ENCODE measurements at places on chromosomes 4 and X.

DNA sequence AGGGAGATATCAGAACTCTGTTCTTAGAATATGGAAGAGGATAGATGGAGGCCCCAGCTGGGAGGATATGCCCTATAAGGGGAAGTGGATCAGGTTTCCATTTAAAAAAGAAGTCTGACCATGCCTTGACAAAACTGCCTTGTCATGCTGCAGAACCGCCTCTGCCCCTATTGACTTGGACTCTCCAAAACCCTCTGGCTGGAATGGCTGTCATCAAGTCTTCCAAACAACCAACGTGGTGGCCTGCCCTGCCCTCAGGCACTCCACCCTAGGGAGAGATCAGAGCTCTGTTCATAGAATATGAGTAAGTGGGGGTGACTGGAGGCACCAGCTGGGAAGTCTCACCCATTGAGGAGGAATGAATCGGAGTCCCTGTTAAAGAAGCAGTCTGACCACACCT, 114.9 kb downstream of the VSIG4 start:
- no peak for DNase-seq

DNA sequence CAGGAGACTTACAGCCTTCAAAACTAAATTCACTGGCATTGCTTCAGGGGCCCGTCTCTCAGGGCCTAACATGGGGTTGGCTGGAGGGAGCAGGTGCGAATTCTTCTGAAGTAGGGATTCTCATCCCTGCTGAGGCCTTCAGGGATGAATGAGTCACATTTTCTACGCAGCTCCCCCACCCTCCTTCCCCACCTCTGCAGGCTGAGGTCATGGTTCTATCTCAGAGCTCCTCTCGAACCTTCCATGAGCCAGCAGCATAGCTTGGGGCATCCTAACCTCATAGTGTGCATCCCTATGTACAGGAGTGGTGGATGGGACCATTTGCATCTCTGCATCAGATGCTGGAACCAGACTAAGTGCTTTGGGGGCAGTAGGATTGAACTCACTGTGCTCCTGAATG, 309.2 kb downstream of the EVC2 start:
- DNase-seq = no peak

DNA sequence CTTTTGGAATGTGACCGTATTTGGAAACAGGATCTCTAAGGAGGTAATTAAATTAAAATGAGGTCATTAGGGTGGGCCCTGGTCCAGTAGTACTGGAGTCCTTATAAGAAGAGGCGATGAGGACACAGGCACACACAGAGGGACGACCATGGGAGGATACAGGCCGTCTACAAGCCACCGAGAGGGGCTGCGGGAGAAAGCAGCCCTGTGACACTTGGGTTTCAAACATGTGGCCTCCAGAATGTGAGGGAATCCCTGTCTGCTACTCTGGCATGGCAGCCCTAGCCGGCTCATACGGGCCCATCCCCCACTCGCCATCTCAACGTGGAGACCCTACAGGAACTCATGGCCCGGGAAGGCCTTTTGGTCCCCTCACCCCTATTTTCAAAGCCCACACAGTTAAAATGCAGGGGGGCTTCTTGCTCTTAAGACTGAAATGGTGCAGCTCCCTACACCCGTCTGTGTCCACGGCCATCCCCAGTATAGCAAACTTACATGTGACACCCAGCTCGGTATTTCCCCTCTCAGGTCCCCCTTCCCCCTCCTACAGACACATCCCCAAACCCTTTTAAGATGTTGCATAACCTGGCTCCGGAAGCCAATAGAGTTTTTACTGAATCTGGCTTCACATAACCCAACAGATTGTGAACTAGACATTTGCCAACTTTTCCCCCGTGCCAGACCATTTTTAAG, 124.1 kb upstream of the TBL1X start:
- no peak for DNase-seq

DNA sequence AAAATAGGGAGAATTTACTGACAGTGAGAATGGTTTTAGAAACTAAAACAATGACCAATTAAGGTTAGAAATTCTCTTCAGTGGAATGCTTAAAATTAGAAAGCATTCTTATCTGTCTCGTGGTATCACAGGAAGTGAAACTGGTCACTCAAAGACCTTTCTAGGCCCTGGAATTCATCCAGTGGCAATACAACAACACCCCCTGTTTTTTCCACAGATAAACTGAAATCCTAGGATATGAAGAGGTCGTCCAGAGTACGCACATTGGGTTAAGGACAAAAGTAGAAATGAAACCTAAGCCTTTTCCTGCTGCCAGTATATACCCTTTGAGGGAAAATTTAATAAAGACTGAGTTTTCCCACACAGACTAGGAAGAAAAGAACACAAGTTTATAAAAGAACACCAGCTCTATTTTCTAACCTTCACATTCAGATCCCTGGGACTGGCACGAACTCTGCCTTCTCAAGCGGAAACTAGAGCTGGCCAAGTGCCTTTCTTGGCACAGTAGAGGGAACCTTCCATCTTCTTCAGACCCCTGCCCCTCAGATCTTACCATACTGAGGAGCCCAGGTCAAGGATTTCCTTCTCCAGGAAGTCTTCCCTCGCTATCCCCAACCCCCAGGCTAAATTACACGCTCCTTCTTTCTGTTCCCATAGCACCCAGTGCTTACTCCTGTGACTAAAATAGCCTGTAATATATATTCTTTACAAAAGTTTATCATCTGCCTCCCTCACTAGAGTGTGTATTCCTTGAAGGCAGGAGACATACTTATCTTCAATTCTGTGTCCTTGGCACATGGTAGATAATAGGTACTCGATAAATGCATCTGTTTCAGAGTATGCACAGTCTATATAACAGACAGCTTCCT, 16.9 kb downstream of the LHFPL1 start:
- no peak for DNase-seq

GRCh38 chr4:100690812-100691211, 173.0 kb upstream of the EMCN start:
- DNase-seq = no peak

DNA sequence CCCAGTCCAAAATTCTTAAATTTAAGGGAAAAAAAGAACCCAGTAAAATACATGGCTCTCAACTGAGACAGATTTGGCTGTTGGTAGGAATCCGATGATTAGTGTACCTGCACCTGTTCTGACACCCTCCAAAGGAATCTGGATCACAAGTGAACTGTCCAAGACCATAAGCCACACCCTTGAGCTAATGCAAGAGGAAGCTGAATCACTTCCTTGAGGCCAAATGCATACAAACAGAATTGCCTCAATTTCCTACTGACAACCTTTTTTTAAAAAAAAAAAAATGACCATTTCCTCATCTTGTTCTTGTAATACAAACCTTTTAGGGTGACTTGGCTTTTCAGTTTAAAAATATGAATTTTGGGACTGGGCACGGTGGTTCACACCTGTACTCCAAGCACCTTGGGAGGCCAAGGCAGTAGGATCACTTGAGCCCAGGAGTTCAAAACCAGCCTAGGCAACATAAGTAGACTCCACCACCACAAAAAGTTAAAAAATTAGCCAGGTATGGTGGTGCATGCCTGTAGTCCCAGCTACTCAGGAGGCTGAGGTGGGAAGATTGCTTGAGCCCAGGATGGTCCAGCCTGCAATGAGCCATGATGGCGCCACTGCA, 10.7 kb upstream of the FBXL5 start:
- no peak for DNase-seq

DNA sequence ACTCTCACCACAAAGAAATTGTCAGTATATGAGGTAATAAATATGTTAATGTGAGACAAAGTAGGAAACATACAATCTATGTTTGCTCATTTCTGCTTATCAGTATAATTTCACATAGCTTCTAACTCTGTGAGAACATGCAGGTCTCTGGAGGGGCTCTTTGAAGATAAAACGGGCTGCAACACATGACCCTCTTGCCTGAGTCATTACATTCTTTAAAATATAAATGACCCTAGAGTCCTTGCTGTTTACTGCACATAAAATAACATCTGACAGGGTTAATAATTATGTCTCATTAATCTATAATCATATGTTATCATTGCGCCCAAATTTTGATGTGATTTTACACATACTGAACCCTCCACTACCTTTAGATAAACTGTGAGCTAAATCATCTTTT, 681.5 kb downstream of the ARAP2 start:
- no peak for DNase-seq

DNA sequence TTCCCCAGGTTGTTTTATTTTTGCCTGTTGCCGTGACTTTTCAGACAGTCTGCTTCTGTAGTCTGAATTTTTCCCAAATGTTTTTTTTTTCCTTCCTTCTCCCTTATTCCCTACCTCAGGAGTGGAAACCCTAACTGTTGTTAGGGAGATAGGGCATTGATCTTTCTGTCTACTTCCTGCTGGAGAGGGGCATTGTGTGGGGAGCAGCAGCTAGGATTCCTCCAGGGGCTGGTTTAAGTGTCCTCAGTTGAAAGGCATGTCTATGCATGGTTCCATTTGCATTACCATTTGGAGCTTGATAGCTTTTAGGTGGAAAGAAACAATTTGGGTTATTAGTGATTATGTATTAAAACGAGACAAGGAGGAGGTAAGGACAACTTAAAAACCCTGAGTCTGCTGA, 383.9 kb downstream of the DCAF12L2 start:
- DNase-seq = no peak

DNA sequence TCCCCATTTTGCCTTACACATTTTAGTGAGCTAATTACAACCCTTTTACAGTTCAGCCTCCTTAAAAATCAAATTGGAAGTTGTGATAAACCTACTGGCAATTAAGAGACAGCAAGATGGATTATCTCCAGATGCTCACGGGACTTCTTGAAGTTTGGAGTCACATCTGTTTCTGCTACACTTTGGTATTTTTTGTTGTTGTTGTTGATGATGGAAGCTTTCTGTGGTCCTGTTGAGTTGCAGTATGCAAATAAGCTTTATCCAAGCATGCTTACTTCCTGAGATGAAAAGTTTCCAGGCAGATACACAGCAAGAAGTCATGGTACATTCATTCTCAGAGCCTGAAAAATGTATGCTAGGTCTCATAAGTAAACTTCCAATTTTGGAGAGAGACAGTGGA, 670.0 kb upstream of the AMOT start:
- DNase-seq = no peak

DNA sequence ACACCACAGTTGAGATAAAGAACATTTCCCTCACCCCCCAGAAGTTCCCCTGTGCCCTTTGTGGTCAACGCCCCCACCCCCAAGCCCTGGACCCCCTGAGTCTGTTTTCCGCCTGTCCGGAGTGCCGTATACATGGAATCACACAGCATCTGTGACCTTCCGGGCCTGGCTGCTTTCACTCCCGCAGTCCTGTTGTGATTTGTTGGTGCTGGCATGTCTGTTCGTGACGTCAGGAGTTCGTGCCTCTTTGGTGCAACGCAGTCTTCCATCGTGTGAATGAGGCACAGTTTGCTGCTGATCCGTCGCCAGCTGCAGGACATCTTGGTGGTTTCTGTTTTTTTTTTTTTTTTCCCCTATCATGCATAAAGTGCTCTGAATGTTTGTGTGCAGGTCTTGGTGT, 62.1 kb downstream of the PSAPL1 start:
- DNase-seq = no peak

DNA sequence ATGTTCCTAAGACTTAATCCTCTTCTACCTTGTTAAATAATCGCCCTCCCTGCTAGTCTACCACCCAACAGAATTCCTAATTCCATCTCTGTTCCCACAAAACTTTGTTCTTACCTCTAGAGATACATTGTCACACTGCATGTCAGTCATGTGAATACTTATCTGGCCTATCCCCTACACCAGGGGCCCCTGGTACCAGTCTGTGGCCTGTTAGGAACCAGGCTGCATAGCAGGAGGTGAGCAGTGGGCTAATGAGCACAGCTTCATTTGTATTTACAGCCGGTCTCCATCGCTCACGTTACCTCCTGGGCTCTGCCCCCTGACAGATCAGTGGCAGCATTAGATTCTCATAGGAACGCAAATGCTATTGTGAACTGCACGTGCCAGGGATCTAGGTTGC, 73.9 kb downstream of the APBB2 start:
- DNase-seq = no peak

DNA sequence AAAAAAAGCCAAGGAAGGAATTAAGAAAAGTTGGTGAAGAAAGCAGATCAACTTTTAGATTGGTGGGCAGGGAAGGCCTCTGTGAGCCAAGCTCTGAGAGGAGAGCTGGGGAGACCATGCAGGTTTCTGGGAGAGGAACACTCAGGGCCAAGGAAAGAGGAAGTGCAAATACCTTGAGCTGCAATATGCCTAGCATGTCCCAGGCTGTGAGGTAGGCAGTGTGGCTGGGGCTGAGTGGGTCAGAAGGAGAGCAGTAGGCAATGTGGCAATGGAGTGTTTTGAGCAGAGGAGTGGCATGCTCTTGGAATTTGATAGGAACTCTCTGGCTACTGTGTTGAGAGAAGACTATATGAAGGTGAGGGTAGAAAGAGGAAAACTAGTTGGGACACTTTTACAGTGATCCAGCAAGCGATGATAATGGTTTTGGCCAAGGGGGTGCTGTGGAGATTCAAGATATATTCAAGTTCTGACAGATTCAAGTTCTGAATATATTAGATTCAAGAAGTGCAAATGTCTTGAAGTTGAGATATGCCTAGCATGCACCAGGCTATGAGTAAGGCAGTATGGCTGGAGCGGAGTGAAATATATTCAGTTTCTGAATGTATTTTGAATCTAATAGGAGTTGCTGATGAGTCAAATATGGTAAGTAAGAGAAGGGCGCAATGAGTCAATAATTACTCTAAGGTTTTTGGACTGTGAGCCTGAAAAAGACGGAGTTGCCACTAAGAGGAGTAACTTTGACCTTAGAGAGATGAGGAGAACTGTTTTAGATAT, 172.5 kb downstream of the CAMK2D start:
- DNase-seq = no peak

- DNase-seq = no peak
Measured at GRCh38 chr4:26692014-26692726, 108.3 kb downstream of the TBC1D19 start.

DNA sequence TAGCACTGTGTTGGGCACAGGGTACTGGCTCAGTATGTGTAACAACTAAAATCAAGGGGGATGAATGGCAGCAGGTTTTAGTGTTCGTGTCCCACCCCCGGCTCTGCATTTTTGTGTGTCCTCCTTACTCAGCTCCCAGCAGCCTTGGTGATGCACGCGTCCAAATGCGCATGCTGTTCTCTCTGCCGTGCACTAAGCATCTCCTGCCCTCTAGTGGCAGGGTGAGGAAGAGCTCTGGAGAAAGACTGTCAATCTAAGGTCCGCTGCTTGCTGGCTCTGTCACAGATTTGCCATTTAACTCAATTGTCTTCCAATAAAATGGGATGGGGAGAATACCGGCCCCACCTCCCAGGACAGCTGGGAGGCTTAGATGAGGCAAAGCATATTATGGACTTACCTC, 61.4 kb downstream of the WFS1 start:
- no peak for DNase-seq

DNA sequence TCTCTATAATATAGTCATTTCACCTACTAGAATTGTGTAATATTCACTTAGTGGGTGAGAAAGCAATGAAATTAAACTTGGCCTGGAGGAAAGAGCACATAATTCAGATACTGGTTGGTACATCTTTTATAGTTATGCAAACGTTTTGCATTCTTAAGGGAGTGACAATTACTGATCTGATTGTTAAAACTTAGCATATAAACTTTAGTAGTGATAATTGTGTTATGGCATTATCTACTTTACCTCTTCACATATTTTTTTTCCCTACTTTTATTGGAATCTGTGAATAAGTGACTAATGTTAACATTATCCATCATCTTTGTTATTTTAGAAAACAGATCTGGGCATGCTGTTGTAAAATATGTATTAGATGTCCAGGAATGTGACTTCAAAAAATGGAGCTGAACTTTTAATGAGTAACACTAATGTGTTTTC, 217.4 kb upstream of the GIMD1 start:
- no peak for DNase-seq

GRCh38 chr4:25022766-25023165, 8.0 kb downstream of the LGI2 start:
- DNase-seq = no peak

Measured in activated CD8-positive, alpha-beta memory T cell treated with anti-CD3 and anti-CD28 coated beads for 1 hour (primary cell).